ENCODE measurements at places on chromosomes 4 and X.

GRCh38 chrX:46408553-46409407 is 136.4 kb downstream of the ZNF674 start:
- no peak for DNase-seq

- no peak for DNase-seq
Observed at GRCh38 chr4:121711263-121712000, 14.7 kb upstream of the ANXA5 start.

DNA sequence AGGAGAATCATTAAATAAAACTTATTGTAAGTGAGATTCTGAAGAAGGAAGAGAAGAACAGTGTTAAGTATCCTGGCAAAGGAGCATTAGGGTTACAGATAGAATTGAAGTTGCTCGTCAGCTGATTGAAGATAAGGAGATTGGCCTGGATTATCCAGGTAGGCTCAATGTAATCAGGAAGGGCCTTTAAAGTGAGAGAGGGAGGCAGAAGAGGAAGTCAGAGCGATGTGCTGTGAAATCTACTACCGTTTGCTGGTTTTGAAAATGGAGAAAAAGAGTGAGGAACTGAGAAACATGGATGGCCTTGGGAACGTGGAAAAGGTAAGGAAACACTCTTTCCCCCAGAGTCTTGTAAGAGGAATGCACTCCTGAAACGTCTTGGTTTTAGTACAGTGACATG is 245.7 kb downstream of the ANTXR2 start:
- DNase-seq, result no peak

GRCh38 chrX:53261355-53261972 is 19.9 kb downstream of the IQSEC2 start:
- DNase-seq, result no peak

DNA sequence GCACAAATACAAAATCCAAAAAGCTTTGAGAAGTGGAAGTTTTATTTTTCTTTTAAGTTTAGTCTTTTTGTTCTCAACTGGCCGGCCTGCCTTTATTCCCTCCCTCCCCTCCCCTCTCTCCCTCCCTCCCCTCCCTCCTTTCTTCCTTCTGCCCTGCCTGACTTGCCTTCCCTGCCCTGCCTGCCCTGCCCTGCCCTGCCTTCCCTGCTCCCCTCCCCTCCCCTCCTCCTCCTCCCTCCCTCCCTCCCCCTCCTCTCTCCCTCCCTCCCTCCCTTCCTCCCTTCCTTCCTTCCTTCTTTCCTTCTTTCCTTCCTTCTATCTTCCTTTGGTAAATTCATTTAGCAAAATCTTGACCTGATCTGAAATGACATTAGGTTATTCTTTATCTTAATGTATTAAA is 69.8 kb upstream of the LIMCH1 start:
- no peak for DNase-seq

DNA sequence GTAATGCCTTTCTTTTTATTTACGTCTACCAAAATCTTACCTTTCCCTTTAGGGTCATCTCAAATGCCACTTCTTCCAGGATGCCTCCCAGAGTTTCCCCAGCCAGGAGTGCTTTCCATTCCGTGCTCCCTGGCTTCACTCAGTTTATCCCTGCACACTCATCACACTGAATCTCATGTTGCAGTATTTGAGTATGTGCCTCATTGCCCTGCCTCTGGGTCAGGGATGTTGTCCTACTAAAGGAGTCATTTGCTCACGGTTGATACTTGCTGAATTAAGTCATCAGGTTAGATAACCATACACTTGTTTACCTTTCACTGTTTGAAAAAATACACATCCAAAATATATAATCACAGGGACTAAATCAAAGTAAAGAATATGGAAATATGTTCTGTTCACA is 356.2 kb upstream of the GATB start:
- DNase-seq, result no peak

- no peak for DNase-seq
Observed at GRCh38 chr4:188619456-188620149, 480.4 kb downstream of the TRIML1 start.

DNA sequence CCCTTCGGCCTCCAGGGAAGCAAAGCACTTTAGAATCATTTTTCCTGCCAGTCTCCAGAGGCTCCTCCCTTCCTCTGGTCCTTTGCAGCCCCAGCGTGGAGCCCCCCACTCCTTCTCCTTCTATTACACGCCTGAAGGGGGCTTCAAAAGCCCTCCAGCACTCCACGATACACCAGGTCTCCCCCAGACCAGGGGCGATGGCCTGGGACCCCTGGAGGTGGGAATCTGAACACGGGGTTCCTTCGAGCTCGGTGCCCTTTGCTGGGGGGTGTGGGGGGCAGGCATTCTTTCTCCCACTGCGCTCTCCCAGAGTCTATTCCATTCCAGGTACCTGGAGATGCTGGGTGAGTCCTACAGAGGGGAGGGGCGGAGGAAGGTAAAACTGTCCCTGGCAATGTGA is 97.6 kb downstream of the HMX1 start:
- DNase-seq, result no peak

DNA sequence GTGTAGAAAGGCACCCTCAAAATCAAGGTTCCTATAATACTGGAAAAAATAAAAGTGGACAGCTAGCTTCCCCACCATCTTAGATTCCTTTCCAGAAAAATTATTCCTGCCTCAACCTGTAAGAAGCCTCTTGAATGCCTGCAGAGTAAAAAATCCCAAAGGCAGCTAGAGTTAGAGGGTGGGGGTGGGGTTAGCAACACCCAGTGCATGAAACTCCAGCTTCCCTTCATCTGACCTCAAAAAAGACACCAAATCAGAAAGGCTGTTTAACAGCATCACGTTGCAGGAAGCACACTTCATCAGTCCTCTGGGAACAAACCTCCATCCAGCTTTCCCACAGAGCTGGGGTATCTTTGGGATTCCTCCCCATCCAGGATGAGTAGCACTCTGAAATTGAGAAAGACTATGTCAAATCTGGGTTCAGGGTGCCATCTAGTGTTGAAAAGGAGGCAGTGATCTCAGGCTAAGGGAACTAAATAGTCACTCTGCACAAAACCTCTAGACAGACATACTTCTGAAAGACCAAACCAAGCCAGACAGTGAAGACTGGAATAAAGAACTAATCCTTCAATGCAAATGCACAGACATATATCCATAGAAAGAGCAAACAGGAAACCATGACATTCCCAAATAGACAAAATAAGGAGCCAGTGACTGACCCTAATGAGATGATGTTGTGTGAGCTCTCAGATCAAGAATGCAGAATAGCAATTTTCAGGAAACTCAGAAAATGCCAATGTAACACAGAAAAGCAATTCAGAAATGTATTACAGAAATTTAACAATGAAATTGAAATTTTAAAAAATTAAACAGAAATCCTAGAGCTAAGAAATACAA is 97.9 kb downstream of the ARHGEF9 start:
- no peak for DNase-seq

GRCh38 chr4:69773484-69773883 is 13.1 kb upstream of the SULT1B1 start:
- DNase-seq, result no peak

- DNase-seq, result no peak
Observed at GRCh38 chrX:153578200-153578835, 20.6 kb downstream of the CCNQ start.

DNA sequence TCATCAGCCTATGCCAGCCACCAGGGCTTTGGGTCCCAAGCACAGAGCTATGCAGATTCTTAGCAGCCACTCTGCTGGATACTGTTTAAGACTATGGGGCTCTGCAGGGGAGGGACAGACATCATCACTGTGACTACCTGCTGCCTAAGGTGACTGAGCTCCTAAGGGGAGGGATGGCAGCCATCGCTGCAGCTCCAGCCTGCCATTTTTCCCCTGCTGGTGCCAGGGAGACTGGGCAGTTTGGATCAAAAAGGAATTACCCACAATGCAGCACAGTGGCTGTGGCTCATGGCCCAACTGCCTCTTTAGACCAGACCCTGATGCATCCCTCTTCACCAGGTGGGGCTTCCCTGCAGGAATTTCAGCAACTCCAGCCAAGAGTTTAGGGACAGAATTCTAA is 28.6 kb upstream of the INPP4B start:
- DNase-seq, result no peak

- DNase-seq, result no peak
Observed at GRCh38 chr4:74414149-74414809, 30.7 kb upstream of the AREG start.

GRCh38 chrX:15849555-15849954 is 5.1 kb downstream of the AP1S2 start:
- peak; percentile 2 for DNase-seq

GRCh38 chrX:16187024-16187760 is 19.9 kb downstream of the MAGEB17 start:
- no peak for DNase-seq

DNA sequence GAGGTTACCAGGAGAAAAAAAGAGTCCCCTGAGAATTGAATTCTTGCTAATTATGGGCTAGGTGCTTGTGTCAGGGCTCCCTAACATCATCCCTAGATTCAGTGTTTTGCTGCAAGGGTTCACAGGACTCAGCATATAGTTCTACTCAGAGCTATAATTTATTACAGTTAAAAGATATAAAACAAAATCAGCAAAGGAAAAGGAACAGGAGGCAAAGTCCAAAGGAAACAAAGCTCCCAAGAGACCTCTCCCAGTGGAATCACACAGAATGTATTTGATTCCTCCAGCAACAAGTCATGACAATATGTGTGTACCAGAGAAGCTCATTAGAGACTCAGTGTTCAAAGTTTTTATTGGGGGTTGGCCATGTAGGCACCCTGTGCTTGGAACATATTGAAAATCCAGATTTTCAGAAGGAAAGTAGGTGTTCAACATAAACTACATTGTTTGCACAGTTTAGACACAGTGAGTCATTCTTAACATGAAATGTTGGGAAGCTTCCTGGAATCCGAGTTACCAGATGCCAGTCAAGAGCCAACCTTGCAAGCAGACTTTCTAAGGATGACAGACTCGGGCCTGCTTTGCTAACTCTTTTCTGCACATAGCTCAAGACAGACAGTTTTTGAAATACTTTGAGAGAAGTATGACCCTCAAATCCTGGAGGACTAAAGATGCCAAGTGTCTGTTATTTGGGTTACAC is 311.3 kb upstream of the EMCN start:
- DNase-seq, result no peak

DNA sequence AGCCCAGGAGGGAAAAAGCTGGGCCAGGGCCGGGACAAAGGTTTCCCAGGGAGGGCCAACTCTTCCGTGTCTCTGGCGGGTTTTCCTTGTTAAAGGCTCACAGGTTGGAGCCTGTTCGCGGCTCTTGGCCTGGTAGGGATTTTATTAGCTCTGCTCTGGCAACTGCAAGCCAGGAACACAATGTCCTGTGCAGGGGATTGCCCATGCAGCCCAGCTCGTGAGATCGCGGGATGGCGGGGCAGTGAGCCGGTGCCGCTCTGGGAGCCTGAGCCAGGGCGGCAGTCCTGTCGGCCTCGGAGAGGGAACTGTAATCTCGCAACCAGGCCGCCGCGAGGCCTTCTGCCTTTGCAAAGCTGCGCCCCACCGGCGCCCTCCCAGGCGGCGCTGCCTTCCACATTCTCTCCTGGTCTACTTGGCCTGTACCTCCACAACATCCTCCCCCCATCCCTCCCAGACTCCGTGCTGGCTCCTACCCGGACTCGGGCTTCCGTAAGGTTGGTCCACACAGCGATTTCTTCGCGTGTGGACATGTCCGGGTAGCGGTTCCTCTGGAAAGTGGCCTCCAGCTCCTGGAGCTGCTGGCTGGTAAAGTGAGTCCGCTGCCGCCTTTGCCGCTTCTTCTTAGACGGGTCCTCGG is 2.1 kb downstream of the PITX2 start:
- DNase-seq, result no peak

DNA sequence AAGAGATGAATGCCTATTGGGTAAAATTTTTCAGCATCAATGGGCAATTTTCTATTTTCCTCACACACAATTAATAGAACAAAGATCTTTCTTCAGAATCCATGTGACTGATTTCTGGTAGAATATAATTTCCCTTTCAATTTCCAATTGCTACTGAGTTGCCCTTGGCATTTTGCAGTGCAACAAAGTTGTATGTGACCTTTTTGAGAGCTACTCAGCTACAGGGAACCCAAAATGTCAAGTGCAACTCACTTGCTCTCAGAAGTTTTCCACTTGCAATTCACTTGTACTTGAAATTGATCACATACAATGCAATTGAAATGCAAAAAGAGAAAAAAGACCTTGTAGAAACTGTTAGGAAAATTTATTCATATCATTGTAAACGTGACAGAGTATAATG is 245.5 kb downstream of the BANK1 start:
- no peak for DNase-seq

- no peak for DNase-seq
Observed at GRCh38 chrX:19947612-19948011, 43.2 kb downstream of the BCLAF3 start.

DNA sequence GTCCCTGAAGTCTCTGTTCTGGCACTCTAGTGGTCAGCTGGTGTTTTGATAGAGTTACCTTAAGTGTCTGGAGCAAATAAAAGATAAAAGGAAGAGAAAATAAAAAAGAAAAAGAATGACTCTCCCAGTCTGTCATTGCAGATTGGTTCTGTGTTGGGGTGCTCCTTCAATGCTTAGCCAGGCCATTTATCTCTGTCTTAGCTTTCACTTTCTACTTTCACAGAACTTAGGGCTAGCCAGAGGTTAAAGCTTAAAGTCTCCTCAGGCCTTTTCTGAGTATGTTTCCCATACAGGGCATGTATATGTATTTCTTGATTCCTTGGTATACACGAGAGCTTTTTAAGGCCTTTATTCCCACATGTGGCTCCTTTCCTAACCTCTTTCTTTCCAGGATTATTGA is 83.1 kb upstream of the TEX13D start:
- DNase-seq, result no peak

DNA sequence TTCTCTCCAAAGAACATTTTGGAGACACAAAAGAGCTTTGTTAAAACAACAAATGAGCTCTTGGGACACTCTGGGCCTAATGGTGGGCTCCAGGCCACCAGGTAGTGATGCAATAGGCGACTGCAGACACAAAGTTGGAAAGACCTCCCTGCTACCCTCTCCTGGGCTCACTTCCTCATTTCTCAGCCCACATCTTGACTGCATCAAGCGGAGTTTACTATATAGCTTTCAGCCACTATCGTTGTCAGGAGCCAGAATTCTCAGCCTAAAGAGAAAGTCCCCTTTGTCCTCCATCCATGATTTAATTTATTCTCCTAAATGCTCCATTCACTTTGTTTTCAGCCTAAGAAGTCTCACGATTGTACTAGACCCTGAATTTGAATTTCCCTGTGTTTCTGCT is 114.9 kb downstream of the EFHC2 start:
- no peak for DNase-seq

- DNase-seq, result no peak
Observed at GRCh38 chr4:73914071-73914470, 44.9 kb downstream of the CXCL1 start.

GRCh38 chr4:26727844-26728243 is 132.8 kb upstream of the STIM2 start:
- no peak for DNase-seq

- no peak for DNase-seq
Observed at GRCh38 chr4:104693601-104694201, 199.0 kb upstream of the CXXC4 start.

DNA sequence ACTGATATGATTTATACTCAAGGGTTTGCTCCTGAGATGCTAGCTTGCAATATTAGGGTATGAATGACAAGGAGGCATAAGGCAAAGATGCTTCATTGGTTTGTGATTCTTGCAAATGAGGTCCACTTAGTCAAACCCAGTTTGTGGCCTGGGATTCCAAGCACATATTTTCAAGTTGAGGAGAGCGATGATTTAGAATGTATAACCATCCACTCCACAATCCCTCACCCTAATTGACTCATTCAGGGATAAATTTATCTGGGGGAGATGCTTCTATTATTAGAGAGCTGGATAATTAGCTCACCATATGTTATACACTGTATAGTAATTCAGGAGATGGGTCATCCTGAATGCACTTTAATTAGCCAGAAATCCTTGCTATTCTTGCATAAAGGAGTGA is 118.3 kb upstream of the PUDP start:
- DNase-seq, result peak; percentile 7
